Stimulated activated CD8-positive, alpha-beta memory T cell treated with anti-CD3 and anti-CD28 coated beads, Interleukin-12 subunit alpha, Interleukin-12 subunit beta, amount 100 ng/mL, for 1 hour (primary cell): ENCODE measurements at places on chromosomes 1 and 21.
A peak's percentile ranks its signal among the peaks of the same experiment; 100 is the strongest.

GRCh38 chr1:152036267-152037216, at the start of gene S100A11:
S100A11 (minus strand) TSS chr1:152037004; CDS start chr1:152036915, 89 bp downstream.
- peak; percentile 58 for DNase-seq

DNA sequence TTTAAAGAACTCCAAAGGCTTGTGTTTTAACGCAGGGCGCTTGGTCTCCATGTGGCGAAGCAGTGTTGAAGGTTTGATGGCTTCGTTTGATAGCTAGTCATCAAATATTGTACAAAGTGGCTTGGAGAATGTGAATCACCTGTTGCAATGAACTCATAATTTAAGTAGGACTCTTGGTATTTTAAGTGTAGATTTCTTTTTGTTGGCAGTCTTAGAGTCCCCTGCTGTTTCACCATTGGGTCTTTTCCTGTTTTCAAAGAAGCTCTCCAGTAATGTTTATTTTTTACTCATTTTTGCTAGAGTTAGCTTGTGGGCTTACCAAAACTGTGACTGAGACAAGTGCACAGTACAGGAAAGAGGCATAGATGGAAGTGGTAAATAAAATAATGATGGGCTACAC, 26.2 kb downstream of the RASAL2 start:
- no peak for DNase-seq

DNA sequence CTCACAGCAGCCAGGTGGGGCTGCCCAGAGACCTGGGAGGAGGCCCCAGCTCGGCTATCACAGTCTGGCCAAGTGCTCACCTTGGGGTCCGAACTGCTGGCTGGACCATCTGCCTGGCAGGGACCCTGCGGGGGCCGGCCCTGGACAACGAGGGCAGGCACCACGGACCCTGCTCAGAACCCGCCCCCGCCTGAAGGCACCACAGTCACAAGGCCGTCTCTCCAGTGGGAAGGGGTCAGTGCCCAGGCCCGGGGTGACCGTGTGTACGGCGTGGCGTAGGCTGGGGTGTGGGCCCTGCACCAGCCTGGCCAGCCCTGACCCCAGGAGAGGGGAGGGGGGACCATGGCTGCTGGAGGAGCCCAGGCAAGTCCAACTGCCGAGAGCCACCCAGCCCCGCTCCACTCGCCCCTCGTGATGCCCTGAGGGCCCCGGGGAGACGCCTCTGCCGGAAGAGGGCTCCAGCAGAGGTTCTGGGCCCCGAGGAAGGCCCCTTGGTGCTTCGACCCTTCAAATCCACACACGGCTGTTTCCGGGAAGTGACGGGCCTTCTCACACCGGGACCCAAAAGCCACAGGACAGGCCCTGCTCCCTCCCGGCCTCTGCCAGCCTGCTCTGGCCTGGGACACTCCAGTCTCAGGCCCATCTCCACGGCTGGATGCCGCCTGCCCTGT, 11.2 kb upstream of the RNF223 start:
- DNase-seq, result no peak

DNA sequence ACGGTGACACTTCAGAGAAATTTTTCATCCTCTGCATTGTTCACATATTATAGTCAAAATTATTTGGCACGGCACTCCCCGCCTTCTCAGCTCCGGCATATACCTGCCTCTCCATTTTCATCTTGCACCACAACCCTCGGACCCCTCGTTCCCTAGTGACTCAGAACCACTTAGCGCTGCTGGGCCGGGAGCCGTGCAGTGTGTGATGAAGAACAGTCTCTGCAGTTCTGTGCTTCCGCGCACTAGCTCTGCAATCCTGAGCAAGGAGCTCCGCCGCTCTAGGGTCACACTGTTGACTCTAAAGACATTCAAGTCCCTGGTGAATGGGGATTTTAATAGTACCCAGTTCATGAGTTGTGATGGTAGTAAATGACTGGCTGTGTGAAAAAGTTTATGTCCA, 221.2 kb downstream of the SLC35F3 start:
- no peak for DNase-seq

- DNase-seq, result no peak
Observed at GRCh38 chr21:17051054-17051453, 461.8 kb upstream of the CXADR start.

GRCh38 chr1:159839116-159839849, 12.6 kb downstream of the SLAMF8 start:
- DNase-seq, result no peak

- DNase-seq, result no peak
Observed at GRCh38 chr1:33762962-33763361, 100.9 kb upstream of the HMGB4 start.

GRCh38 chr1:12609469-12610003, 8.5 kb downstream of the DHRS3 start:
- no peak for DNase-seq

- no peak for DNase-seq
Observed at GRCh38 chr21:38787461-38788274, 18.1 kb upstream of the ETS2 start.

DNA sequence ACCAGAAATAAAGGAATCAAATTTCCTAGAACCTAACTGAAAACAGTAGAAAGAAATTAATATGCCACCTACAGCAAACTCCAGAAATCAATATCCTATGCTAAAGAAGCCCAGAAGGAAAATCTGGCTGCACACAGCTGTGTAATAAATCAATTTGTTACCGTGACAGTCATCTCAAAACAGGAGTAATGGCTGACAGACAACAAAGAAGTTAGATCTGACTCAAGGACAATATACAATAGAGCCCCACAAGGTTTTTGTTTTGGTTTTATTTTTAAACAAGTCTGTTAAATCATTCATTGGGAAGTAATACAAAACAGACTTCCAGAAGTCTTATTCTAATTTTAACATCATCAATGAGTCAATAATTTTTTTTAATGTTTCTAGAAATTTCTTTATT, 168.4 kb downstream of the RERE start:
- no peak for DNase-seq

- DNase-seq, result no peak
Observed at GRCh38 chr1:107358619-107359327, 217.9 kb downstream of the NTNG1 start.

DNA sequence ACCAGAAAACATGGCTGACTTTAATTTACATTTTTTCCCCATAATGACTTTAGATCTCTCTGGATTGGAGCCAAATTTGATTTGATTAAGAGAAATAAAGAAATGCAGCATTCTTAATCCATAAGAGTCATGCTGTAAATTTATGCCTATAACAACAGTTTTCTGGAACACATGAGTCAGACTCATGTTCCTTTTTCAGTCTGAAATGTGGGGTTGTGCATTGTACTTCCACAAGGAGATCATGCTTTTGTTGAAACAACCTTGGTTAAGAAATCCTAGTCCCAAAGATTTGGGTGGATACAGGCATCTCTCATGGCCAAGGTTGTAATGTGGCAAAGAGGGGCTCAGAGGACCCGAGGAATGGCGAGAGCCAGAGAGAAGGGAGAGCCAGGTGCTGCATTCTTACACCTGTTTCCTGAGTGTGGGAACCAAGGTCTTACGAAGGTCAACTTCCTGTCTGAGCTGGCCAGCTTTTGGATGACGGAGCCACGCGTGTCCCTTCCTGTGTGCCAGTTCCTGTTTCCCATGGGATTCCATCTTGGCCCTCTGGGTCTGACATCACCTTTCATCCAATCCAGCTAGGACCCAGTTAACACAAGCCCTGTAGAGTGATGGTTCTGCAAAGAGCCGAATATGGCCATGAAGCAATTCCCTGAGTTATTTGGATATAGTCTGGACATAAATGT, 23.1 kb downstream of the CLDN14 start:
- no peak for DNase-seq

DNA sequence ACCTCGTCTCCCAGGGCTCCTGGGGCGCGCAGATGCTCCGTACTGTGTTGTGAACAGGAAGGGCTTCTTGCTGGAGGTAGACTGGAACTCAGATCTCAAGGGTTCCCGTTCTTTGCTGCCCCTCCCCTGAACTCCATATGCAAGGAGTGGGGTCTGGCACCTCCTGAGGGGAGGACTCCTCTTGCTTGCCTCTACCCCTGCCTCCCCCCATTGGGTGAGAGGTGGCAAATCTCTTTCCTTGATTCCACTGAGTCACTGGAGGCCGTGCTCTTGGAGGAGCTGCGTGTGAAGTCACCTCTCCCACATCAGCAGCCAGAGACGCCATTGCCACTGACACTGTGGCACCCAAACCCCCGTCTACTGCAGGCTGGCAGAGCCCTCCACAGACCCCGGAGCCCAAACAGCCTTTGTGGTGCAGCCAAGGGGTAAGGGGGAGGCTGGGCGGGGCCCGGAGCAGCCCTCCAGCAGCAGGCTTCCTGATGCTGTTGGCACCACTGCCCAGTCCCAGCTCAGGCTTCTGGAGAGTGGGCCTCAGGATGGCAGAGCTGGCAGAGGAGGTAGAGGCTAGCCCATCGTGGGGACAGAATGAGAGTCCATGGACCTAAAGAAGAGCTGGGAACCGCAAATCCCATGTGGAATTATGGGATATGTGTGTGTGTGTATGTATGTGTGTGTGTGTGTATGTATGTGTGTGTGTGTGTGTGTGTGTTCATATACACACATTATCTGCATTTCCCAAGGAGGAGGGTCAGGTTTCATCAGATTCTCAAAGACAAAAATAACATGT, 104.9 kb upstream of the RUNX3 start:
- DNase-seq, result no peak

GRCh38 chr1:234986750-234987414, 141.8 kb downstream of the TOMM20 start:
- no peak for DNase-seq

DNA sequence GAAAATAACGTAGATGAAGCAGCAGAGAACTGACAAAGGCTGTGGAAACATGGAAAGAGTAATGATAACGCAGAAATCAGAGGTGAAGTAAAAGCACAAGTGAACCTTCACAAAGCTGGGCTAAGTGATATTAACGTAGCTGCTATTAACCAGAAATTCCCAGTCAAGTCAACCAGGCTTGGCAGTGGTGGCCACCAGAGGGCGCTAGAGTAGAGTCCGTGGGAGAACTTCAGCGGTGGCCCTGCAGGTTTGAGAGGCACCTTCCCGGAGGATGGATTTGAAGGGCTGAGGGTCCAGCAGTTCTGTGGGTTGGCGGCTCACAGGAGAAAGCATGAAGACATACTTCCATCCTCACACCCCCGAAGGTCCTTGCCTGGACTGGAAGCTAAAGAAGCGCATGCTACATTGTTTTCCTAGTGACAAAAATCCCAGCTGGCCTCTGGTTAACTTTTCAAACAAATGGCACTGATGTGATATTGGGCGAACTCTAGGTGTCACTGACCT, 81.7 kb upstream of the ZNF648 start:
- peak; percentile 85 for DNase-seq

- no peak for DNase-seq
Observed at GRCh38 chr21:30257773-30258172, 25.0 kb downstream of the KRTAP24-1 start.

DNA sequence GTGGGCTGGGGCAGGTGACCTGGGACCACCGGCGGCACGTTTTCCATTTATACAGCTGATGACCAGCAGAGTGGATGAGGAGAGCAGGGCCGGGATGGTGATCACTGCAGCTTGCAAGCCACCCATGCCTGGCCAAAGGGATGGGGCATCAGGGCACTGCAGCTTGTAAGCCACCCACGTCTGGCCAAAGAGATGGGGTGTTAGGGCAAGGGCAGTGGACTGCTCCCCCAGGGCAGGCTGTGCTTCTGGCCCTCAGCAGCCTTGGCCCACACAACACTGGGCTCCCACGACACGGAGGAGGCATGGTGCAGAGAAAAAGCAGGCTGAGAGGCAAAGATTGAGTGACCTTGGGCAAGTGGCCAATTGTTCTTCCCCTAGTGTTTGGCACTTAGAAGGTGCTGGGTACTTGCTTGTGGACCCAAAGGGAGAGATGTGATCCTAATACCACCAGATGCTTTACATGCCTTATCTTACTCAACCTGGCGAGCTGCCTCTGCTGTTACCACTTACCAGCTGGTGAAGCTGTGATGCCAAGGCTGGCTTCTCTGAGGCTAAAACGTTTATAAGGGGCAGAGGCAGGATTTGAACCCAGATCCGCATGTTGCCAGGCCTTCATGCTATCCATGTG, 48.3 kb downstream of the TRIM62 start:
- DNase-seq, result no peak

DNA sequence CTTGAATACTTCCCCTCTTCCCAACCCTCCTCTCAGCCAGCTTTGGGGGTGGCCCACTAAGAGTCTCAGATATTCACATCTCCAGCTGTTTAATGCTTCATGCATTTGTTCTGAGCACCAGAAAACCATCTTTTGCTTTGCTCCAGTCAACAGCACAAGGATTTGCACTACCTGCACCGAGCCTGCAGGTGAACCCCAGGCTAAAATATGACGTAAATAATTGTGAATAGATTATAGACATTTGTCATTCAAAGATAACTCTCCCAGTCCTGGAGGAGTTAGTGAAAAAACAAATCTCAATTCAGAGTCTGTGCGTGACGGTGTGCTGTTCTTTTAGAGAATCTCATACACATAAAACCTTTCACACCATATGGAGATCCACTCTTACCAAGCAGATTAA, 7.4 kb downstream of the CD247 start:
- DNase-seq, result no peak

DNA sequence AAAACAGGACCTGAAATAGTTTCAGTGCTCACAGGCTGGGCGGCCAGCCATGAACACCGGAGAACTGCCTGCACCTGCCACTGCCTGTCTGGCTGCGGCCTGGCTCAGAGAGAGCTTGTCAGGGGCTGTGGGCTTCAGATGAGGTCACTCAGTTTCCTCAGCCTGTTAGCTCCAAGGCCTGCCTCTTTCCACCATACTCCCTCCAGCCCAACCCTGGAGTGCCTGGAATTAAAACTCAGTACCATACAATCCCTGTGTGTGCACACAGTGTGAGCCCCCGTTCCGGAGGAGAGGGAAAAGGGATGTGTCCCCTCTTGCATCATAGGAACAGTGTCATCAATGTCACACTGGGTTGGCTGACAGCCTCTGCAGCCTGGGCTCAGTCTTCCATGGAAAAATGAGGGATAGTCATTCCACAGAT, 16.2 kb downstream of the CACNA1S start:
- no peak for DNase-seq

GRCh38 chr21:38976900-38977299, 171.2 kb downstream of the ETS2 start:
- no peak for DNase-seq

DNA sequence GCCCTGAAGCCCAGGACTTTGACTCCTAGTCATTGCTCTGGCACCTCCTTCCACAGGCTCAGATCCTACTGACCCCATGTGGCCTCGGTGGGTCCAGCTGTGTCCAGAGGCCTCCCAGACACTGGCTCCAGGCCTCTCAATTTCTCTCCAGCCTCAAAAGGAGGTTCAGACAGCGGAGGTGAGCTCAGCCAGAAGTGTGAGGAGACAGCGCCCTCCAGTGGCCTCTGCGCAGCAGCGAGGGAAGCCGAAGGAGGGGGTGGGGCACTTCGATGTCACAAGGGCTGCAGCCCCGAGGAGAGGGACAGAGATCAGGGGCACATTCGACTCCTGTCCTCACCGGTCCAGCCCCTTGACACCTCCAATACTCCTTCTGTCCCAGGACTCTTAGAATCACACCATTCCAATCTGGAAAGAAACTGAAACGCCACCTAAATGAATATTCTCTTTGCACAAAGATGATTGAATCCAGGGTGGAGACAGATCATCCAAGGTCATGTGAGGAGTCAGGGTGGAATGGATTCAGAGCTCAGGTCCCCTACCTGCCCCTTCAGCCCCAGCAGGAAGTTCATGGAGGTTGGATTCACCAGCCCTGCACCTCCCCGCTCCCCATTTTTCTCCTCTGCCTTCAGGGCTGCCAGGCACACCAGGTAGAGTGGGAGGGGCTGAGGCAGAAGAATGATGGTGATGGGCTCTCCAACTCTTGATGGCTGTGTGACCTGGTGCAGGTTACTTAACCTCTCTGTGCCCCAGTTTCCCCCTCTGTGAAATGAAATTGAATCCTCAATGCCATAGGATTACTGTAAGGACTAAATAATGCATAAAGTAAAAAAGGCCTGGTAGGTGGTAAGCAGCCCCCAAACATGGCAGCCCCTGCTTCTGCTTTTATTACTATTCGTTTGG, 34.8 kb upstream of the ZBTB40 start:
- peak; percentile 57 for DNase-seq
